Activated naive CD4-positive, alpha-beta T cell treated with anti-CD3 and anti-CD28 coated beads, Interleukin-2, amount 10 ng/mL, durations not matched to agents 7 days and 5 days (primary cell): ENCODE measurements at places on chromosomes 12 and 14.

GRCh38 chr12:132356691-132357622 is 27.6 kb upstream of the GALNT9 start:
- DNase-seq = no peak

DNA sequence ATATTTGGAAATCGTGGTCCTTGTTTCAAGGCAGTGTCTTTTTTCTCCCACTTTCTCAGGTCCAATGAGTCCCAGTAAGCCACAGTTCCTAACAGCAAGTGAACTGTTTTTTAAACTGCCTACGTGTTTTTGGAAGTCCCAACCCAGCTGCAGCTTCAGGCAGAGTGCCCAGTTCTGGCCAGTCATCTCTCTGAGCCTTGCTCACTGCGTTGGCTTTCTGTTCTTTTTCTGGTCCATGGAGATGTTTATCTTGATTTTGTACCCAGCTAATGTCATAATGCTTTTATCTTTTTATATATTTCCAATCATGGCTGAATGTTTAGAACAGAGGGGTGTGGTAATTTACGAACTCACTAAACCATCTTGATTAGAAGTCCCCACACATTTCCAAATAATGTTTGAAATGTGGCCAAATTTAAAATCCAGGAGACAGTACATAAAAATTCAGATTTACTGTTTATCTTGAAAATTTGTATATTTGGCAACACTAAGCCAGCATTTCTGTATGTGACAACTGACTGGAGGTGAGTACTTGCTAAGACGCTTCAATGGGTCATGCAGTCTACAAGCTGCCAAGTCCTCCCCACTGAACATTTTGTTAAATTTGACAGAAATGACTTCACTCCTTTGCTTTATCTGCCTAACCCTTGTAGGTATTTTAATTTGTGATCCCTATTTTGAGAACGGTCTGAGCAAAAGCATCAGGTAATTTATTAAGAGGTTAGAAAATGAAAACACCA is 46.1 kb upstream of the OTOGL start:
- DNase-seq = no peak

DNA sequence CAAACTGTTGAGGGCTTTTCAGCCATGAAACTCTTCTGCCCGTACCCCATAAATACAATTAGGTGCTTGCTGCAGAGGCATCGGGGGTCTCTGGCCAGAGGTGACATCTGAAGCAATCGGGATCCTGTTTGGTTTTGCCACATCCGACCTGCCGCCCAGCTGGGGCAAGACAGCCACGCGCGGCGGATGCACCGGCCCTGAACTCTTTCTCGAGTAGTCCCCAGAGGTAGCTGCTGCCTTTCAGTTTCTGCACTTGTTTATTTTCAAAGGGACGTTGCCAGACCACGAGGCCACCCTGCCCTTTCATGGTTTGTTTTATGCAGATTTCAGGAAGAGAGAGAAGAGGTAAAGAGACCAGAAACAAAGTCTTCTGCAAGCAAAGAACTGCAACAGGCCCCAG is 10.6 kb upstream of the MLXIP start:
- peak; percentile 81 for DNase-seq

DNA sequence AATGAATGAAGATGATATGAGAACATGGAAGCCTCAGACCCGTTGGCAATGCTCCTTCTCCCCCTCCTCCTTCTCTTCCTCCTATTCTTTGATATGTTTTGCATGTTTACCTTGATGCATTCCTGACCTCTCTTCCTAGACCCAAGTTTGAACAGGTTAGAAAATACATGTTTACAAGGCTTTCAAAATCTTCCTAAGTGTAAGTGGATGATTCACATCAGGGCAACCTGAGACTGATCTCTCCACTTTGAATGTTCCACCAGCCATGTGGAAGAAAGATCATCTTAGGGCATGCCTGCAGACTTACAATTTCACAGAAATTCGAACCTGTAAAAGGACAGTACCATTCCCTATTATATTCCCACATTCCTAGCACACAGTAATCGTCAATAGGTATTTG is 18.0 kb upstream of the LDHB start:
- no peak for DNase-seq

DNA sequence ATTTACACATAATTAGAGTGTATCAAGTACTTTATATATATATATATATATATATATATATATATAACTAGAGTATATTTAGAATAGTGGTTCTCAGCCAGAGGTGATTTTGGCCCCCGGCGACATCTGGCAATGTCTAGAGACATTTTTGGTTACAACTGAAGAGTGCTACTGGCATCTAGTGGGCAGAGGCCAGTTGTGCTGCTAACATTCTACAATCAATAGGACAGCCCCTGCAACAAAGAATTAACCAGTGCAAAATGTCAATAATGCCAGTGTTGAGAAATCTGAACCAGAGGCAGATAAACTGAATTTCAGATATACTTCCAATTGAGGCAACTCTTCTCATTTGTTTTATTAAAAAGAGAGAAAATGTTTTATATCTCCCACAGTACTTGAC is 8.9 kb downstream of the GTF2A1 start:
- DNase-seq = peak; percentile 58

- no peak for DNase-seq
Measured at GRCh38 chr12:25797949-25798348, 160.5 kb upstream of the RASSF8 start.

DNA sequence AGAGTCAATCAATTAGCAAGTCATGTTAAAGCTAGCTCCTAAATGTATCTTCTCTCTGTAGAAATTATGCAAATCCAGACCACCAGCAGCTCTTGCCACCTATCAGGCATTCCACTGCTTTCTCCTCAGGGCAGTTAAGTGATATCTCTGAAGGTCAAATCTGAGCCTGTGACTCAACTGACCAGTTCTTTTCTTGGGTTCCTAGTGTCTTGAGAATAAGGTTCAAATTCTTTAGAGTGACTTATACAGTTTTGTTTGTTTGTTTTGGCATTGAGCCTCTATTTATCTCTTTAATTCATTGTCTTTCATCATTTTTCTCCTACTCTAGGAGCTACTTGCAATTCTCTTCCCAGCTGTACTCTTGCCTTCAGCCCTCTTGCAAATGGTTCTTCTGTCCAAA is 2.5 kb upstream of the LRIG3 start:
- no peak for DNase-seq

GRCh38 chr14:66143387-66144112 is 342.6 kb upstream of the CCDC196 start:
- DNase-seq = no peak

DNA sequence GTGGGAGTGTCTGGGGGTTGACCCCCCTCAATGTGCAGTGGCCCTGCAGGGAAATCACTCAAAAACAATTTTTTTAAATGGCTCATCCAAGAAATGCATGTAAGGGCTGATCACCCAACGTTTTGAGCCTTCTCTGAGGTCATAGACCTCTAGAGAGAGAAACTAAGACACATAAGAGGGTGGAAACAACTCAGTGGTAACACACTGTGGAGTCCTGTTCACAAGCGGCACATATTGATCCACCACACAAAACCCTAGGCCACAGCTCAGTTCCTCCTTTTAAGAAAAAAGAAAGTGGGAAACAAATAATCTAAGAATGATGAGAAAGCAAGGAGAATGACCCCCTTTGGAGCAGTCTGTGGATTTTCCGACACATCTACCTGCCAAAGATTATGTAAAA is 83.0 kb upstream of the METAP2 start:
- DNase-seq = no peak

GRCh38 chr12:114671443-114672411 is 12.2 kb downstream of the TBX3 start:
- DNase-seq = no peak

DNA sequence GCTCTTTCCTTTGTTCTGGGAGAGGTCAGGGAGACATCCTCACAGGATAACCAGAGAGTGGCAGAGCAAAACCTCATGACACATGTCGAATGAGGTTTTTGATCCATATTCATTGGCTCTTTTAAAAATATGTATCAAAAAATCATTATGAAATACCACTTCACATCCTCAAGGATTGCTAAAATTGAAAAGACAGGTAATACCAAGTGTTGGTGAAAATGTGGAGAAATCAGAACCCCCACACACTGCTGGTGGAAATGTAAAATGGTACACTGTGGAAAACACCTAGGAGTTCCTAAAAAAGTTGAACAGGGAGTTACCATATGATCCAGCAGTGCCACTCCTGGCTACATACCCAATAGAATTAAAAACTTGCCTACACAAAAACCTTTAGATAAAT is 107.8 kb upstream of the ARID2 start:
- no peak for DNase-seq

DNA sequence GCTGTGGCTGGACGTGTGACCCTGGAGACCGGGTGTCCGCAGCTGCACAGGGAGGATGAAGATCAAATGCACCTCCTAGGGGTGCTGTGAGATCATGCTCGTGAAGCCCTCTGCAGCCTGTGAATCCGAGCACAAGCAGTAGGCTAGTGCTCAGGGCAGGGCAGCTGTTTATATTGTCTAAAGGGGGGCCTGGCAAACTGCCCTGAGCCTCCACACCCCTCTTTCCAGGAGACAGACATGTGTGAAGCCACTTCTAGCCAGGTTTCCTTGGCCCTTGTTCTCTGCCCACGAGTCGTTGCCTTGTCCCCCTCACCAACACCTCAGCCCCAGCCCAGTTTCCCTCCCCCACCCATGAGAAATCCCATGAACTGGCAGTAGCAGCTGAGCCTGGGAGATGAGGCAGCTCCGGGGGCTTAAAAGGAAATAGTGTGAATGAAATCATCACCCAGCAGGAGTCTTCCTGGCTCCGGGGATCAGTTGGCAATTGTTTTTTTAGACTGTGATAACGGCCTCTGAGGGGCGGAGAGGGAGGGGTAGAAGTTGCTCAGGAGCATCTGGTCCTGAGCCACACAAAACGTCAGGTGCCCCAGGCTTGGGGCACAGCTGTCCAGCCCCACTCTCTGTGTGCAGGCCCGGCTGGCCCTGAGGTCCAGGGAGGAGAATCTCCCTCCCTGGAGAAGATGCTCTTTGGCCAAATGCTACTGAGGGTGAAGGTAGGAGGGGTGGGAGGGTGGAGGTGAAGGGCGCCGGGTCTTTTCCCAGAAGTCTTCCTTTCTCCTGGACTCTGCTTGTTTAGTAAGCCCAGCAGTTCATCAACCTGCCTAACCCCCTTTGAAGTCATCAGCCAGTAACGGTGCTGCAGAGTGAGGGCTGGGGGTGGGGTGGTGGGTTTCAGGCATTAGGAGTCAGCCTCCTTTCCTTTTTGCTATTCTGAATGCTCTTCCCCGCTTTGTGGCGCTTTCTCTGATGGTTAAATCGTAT is 4.0 kb downstream of the FGF6 start:
- no peak for DNase-seq

DNA sequence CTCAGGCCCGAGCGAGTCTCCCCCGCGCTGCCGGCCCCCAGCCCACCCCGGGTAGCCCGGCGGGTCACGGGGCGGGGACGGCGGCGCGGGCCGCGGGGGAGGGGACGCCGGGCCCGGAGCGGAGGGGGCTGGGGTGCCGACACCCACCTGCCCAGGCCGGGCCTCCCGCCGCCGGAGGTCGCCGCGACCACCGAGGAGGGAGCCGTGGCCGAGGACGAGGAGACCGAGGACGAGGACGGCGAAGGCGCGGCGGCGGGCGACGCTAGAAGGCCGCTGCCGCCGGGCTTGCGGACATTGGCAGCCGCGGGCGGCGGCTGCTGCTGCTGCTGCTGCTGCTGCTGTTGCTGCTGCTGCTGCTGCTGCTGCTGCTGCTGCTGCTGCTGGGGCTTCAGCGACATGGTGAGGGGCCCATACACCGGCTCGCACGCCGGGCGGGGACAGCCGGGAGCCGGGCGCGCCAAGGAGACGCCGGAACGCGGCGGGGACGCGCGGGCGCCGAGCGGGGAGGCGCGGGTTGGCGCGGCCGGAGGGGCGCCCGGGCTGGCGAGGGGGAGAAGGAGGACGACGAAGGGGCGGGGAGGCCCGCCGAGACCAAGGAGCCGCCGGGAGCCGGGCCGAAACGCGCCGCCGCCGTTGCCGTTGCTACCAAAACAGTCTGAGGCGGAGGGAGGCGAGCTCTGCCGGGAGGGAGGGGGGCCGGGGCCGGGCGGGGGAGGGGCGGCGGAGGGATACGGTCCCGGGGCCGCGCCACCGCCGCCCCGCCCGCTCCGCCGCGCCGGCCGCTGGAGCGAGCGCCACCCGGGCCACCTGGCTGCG is at the start of gene ATXN2:
ATXN2 (minus strand) TSS at position 679 of the 816 bp plus-strand sequence; CDS start at position 398, 281 bp downstream.
- DNase-seq = peak; percentile 78

- DNase-seq = no peak
Measured at GRCh38 chr12:1313906-1314305, 280.5 kb downstream of the FBXL14 start.

DNA sequence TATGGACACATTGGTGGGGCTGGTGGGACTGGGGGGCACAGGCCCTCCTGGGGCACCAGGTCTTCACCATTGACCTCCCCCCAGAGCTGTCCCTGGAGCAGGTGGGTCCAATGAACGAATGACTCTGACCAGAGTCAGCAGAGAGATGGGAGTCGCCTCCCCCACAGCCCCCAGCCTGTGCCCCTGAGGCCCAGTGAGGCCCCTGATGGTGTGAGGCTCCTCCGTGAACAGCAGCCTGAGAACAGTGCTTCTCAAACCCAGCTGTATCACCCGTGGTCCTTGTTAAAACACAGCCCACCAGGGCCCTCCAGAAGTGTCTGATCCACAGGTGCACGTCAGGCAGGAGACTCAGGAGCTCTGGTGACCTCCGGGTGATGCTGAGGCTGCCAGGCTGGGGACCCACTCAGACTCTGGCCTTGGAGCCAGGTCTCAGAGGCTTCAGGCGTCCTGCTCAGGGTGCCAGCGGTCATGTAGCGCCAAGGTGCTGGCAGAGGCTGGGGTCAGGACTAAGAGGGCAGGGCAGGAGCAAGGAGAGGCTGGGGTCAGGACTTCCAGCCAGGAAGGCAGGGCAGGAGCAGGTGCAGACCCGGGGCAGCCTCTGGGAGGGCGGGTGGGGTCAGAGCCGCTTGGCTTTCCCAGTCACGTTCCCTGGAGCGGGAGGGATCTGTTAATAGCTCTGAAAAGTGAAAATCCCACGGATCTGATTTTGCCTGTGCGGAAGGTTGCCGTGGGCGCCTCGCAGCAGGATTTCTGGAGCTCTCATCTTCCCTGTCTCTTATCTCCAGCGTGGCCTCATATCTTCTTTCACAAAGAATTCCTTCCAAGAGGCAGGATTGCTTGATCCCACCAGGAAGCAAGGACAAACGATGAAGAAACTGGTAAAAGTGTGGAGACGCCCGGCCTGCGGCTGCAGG is 35.0 kb downstream of the GALNT9 start:
- no peak for DNase-seq

- DNase-seq = peak; percentile 89
Measured at GRCh38 chr14:61750708-61751474, 11.3 kb upstream of the SNAPC1 start.

GRCh38 chr12:102426599-102427542 is 53.5 kb downstream of the IGF1 start:
- DNase-seq = no peak

DNA sequence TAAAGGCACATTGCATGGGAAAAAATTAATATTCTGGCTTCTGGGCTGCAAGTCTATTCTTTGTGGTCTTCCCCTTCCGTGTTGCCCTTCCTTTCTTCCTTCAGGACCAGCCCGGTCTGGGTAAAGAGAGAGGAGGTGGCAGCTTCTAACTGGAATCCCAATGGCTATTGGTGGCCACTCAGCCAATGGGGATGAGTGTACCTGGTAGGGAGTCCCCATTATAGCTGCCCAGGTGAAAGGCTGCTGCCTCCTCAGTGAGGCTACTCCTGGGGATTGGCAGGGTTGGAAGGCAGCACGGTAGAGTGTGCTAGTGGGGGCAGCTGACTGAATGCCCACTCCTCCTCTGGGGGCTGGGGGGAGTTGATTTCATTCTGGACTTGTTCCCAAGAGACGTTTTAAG is 112.6 kb downstream of the RBM19 start:
- DNase-seq = no peak

- no peak for DNase-seq
Measured at GRCh38 chr14:105139831-105140239, 28.7 kb downstream of the JAG2 start.

GRCh38 chr12:123715195-123715594 is 3.0 kb downstream of the ATP6V0A2 start:
- DNase-seq = no peak
